ENCODE measurements at places on chromosomes 7 and 10.

- no peak for DNase-seq
Measured at GRCh38 chr7:24858108-24858977, 101.1 kb upstream of the GSDME start.

DNA sequence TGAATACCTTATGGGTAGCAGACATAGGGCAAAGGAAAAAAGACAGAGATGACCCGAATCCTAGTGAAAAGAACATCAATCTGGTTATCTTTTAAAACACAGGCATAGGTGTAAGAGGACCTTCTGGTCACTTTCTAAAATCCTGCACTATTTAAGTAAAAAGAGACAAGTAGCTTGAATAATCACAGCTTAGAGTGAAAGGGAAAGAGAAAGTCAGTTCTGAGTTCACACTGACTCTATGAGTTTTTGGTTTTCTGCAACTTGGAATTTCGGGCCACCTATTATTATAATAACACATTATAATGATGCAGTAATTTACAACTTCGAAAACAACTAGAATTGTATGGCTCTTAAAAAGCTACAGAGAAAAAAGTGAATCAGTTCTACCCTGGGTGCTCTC, 247.8 kb downstream of the DOCK4 start:
- DNase-seq: no peak

DNA sequence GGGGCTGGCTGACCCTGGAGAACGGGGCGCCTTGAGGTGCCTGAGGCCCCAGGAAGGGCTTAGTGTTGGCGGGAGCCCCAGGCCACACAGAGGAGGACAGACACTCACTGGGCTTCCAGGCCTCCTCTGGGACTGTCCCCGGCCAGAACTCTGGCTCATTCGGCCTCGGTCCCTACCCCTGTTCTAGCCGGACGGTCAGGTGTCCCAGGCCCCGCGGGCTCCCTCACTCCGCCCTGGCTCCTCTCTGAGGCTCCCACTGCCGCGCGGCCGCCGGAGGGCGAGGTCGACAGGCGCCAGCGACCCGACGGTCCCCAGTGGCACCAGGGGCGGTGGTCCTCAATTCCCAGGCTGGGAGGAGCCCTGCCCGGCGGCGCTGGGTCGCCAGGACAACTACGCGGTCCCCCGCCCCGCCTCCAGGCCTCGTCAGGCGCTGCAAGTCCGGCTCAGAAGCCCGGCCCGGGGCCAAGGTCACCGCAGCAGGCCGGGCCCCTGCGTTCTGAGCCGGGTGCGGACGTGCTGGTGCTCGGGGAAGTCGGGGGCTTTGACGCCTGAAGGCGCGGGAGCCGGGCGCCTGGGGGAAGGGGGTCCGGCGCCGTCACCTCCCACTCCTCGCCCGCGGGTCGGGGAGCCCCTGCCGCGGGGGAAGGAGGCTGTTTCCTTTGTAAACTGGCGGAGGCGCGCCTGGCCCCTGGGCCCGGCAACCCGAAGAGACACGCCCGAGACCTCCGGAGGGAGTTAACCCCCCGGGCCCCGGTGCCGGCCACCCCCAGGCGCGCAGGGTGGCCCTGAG, 1.1 kb upstream of the PWWP2B start:
- no peak for DNase-seq

DNA sequence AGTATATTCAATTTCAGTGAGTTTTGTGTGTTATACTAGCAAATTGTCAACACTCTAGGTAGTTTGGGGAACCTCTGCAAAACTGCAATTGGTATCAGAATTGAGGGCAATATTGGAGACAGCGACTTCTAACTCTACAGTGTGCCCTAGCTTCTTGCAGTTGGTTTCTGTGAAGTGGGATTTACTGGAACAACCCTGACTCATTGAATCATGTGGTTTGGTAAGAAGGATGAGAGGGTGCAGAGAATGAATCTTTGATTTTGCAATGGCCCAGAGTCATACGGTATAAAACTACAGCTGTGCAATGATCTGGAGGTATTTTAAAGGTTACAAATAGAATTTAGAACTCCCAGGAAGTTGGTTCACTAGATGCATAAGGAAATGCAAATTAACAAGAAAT, 129.1 kb upstream of the PPP1R3A start:
- DNase-seq: no peak

DNA sequence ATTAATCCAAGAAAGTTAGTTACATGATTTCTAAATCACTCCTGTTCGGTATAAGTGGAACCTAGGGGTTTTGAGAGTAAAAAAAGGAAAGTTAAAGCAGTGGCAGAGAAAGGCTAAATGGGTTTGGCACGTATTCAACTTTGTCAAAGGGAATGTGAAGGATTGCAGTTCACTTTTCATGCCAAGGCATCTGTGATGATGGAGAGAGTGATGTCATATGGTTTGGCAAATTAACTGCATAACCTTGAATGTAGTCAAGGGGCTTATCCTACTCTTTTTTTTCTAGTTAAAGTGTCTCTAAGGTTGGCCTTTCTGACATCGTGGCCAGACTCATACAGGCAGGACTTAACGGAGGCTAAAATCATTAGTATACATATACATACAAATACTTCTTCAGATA, 277.8 kb downstream of the EXOC4 start:
- DNase-seq: no peak

GRCh38 chr7:77913977-77914607, 115.5 kb downstream of the PHTF2 start:
- no peak for DNase-seq

- DNase-seq: no peak
Measured at GRCh38 chr10:34658934-34659333, 156.2 kb downstream of the PARD3 start.

- no peak for DNase-seq
Measured at GRCh38 chr10:129085811-129086210, 381.2 kb upstream of the MGMT start.

GRCh38 chr10:100904917-100905316, 7.8 kb upstream of the SLF2 start:
- DNase-seq: no peak

GRCh38 chr7:95395755-95396135, 430 bp downstream of the PON3 start:
- DNase-seq: no peak

DNA sequence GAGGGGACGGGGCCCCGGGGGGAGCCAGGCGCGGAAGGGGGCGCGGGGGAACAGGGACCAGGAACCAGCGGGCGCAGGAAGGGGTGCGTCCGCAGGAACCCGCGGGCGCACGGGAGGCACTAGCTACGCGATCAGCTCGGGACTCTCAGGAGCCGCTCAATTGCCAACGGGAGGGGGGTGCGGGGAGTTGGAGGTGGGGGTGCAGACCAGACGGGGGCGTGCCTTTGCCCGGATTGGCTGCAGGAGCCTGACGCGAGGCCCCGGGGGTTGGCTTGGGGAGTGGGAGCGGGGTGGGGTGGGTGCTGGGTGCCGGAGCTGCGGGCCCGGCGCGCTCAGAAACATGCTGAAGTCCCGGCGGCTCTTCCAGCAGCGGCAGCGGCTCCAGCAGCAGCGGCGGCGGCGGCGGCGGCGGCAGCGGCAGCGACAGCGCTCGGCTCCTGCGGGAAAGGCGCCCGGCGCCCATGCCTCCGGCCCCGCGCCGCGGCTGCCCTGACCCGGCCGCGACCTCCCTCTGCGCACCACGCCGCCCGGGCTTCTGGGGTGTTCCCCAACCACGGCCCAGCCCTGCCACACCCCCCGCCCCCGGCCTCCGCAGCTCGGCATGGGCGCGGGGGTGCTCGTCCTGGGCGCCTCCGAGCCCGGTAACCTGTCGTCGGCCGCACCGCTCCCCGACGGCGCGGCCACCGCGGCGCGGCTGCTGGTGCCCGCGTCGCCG, at the start of gene ADRB1:
Gene ADRB1 (plus strand): TSS at position 335 of the 715 bp plus-strand sequence. CDS start 267 bp downstream, at position 602.
- DNase-seq: peak; percentile 42

- no peak for DNase-seq
Measured at GRCh38 chr10:31615129-31615528, 296.1 kb downstream of the ZEB1 start.

DNA sequence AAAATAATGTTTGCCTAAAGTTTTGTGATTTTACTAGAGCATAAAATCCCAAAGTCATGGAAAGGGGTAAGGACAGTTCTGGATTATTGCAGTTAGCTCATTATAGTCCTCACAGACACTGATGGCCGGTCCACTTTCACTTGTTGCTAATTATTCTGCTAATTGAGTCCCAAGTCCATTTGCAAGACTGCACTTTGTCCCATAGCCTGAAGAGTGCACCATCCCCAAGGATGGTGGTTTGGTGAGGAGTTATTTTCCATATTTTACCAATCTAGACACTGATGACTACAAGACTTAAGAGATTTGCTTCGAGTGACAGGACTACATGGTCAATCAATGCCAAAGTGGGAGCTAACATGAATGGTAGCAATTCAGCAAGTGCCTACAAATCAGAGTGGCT, 181.8 kb upstream of the CACNA2D1 start:
- DNase-seq: no peak

GRCh38 chr10:128095753-128096469, 30.3 kb downstream of the MKI67 start:
- DNase-seq: no peak

DNA sequence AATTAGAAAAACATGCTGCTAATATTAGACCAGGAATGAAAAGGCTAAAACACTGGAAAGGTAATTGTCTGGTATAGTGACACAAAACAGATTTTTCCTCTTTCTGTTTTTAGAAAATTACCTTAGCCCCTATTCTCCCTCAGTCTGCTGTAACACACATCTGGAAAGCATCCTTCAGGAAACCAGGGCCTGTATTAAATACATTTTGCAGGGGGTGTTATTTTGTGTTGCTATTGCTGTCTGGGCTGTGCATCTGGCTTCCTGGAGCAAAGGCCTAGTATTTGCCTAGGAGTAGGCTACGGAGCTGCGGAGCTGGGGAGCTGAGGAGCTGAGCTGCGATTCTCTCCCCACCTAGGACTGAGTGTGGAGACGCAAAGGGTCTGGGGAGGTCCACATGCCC, 169.3 kb downstream of the GFRA1 start:
- no peak for DNase-seq

GRCh38 chr7:85262891-85263290, 76.0 kb upstream of the SEMA3D start:
- DNase-seq: no peak

Data from NCI-H1105 (cell line).